HEK293T (cell line): ENCODE measurements at places on chromosomes 2 and 18.

GRCh38 chr18:36718705-36719328, 110.0 kb downstream of the TPGS2 start:
- DNase-seq = no peak

DNA sequence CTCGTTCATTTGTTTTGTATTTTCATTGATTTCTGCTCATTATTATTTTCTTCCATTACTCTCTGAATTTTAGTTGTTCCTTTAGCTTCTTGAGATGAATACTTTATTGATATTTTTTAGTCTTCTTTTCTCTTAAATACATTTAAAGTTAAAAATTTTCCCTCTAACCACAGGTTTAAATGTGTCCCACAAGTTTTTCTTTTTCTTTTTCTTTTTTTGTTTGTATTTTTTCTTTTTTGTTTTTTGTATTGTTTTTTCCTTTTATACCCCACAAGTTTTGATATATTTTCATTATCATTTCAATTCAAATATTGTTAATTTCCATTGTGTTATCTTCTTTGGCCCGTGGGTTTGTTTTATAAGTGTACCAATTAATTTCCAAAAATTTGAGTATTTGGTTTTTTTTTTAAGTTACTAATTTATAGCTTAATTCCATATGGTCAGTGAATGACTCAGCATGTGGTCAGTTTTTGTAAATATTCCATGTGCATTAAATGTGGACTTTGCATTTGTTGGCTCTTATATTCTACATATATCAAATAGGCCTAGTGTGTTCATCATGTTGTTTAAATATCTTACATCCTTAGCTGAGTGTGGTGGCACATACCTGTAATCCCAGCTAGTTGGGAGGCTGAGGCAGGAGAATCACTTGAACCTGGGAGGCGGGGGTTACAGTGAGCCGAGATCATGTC, 16.2 kb downstream of the CENPO start:
- no peak for DNase-seq

- no peak for DNase-seq
Observed at GRCh38 chr18:24814521-24814920, 354.1 kb downstream of the HRH4 start.

- no peak for DNase-seq
Observed at GRCh38 chr2:232854082-232854481, 16.0 kb upstream of the SNORC start.

GRCh38 chr2:160603771-160604510, 110.3 kb upstream of the RBMS1 start:
- DNase-seq = no peak

DNA sequence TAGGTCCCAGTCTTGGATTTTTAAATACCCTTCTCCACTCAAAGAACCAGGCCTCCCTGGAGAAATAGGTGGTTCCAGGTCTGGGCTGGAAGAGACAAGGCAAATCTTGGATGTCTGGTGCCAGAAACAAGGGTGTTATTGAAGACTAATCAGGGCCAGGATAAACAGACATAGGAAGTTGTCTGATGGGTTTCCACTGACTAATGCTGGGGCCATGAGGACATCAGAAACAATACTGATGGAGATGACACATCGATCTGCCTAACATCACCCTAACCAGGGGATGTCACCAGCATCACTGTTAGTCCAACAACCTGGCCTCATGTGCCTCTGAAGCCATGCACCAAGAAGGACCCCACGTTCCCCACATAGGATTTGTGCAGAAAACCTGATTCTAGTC, 42.5 kb upstream of the GLI2 start:
- DNase-seq = no peak

DNA sequence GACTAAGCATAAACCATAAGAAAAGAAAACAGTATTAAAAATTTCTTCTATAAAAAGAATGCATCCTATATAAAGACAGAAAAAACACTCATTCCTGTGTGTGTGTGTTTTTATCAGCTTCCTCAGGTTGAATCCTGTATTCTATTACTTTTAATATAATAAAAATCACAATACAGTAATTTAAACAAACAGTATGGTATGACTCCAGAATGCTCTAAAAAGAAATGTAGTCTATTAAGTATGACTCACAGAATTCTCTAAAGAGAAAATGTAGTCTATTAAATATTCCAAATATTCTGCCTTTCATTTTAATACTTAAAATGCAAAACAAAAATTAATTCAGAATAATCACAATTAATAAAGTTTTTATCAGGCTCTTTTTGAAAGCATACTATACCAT, 19.8 kb downstream of the CCDC88A start:
- DNase-seq = no peak

DNA sequence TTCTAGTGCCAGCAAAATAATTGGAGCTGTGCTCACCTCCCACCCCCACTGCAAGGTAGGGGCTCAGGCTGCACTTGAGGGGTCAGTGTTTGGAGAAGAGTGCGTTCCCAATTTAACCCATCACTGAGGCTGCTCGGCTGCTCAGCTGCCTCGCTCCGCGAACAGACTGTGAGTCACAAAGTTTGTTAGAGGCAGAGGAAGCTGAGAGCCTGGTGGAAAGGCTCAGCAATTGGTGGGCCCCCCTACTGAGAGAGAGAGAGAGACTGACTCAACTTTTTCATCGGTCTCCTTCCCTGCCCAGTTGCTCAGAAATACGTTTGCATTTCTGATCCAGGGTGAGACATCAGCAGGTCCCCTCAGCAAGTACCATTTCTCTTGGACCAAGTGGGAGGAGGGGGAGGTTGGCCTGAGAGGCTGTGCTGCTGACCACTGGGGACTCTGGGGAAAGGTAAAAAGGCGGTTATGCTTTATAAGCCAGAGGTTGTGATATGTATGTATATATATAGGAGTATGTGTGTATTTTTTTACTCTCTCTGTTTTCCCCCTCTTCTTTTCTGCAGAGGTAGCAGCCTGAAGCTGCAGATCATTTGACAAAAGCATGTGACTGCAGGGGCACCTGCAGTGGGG, 1.5 kb downstream of the EFR3B start:
- peak; percentile 40 for DNase-seq

GRCh38 chr2:46550686-46551404, 71.5 kb downstream of the TMEM247 start:
- no peak for DNase-seq

DNA sequence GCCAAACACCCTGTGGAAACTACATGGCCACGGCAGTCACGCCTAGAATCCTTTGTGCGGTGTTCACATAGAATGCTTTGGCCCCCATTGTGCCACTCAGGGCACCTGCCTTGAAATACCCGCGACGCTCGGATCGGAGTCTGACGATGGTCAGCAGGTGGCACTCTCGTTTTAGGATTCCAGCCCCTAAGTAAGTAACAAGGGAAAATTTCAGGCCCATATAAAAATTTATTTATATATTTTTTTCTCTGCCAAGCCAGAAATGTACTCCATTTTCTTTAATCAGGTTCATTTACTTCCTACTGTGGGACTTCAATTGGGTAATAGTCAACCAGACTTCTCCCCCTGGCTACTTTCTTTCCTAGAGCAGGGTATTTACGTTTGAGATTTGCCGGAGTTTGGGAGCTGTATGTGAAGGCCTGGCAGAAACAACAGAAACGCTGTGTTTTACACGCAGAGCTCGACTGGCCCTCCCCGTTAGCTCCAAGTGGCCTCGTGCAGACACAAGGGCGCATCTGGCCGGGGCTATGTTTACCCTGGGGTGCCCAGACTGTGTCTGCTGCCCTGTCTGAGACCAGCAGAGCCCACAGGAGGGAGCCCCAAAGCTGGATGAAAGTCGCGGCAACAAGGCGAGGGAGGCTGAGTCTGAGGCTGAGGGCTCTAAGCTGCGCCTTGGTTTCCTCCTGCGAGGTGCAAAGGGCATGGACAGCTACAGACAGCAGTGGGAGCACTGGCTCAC, 41.6 kb downstream of the LRRC30 start:
- peak; percentile 15 for DNase-seq

DNA sequence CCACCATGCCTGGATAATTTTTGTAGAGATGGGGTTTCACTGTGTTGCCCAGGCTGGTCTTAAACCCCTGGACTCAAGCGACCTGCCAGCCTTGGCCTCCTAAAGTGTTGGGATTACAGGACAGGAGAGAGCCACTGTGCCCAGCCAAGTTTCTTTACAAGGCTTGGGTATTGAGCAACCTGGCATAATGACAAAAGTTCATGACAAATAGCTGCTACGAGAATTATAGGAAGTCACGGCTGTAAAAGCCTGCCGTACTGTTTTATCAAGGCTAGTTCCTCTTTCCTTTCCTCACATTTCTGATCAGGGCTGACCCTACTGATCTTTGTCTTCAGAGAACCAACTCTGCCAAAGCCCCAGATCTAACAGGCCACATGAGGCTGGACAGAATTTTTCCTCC, 490.4 kb upstream of the SPRED2 start:
- DNase-seq = no peak
